ENCODE measurements at places on chromosomes 2 and 18.
A peak's percentile ranks its signal among the peaks of the same experiment; 100 is the strongest.

GRCh38 chr18:75797046-75797445 is 369.5 kb upstream of the SMIM21 start:
- no peak for DNase-seq

DNA sequence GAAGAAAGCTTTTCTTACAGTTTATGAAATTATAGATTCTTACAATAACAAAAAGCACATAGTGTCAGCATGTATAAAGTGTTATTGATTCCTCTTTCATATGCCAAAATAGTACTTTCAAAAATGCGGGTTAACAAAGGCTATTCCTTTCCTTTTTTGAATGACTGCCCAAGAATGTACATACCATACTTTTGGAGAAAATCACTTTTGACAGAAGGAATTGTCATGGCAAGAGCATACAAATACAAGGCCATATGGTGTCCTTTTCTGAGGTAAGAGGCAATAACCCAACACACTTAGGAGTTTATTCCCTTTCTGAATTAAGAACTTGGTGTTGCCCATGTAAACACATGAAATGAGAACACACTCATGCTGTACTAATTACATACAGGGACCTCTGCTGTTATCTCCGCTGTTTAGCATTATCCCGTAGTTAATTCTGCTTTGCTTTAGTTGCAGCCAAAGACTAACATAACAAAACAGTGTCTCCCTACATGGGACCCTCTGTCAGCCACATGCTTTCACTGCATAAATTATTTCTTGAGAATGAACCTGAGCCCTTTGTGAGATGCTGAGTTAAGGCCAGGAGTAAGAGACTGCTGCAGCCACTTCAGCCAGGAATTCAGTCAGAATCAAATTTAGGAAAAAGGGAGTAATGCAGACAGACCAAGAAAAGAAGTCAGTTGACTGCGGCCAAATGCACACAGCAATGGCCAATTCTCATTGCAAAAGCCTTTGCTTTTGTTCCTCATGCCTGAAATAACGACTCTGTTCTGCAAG is 67.0 kb downstream of the CDH2 start:
- DNase-seq = no peak

DNA sequence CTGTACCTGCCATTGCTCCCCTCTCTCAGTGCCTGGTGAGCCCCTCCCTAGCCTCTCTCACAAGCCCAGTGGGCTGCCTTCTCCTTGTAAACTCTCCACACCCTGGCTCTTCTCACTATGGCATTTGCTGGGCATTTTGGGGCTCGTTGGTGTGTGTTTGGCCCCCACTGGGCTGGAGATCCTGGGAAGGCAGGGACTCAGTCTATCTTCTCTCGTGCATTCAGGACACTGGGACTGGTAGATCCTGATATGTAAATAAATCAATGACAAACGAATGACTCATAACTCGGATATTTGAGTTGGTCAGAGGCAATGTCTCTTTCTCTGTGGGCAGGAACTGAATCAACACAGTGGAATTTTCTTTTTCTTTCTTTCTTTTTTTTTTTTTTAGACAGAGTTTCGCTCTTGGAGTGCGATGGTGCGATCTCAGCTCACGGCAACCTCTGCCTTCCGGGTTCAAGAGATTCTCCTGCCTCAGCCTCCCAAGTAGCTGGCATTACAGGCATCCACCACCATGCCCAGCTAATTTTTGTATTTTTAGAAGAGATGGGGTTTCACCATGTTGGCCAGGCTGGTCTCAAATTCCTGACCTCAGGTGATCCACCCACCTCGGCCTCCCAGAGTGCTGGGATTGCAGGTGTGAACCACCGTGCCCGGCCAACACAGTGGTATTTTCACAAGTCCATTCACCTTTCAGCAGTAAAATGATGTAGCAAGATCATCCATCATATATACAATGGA is 144.6 kb upstream of the SPRED2 start:
- DNase-seq = no peak

DNA sequence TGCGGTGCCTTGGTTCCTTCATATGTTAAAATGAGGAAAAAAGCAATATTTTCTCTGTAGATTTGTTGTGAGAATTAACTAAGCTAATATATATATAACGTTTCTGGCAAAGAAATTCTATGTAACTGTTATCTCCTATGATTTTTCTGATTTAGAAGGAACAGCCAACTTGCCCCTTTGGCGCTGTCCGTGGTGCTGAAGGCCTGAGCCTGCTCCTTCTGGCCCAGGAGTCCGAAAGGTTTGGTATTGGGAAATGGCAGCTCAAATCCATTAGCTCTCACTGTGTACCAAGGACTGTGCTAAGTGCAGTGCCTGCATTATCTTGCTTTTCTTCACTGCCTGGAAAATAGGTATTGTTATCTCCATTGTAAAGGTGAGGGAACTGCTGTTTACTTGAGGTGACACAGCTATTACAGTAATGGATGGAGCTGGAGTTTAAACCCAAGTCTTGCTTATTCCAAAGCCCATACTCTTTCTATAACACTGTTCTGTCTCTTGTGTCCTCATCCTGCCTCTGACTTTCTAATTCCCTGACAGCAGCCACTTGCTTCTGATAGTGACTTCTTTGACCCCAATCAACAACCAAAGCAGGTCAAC is 52.2 kb downstream of the C1QL2 start:
- DNase-seq = peak; percentile 32

DNA sequence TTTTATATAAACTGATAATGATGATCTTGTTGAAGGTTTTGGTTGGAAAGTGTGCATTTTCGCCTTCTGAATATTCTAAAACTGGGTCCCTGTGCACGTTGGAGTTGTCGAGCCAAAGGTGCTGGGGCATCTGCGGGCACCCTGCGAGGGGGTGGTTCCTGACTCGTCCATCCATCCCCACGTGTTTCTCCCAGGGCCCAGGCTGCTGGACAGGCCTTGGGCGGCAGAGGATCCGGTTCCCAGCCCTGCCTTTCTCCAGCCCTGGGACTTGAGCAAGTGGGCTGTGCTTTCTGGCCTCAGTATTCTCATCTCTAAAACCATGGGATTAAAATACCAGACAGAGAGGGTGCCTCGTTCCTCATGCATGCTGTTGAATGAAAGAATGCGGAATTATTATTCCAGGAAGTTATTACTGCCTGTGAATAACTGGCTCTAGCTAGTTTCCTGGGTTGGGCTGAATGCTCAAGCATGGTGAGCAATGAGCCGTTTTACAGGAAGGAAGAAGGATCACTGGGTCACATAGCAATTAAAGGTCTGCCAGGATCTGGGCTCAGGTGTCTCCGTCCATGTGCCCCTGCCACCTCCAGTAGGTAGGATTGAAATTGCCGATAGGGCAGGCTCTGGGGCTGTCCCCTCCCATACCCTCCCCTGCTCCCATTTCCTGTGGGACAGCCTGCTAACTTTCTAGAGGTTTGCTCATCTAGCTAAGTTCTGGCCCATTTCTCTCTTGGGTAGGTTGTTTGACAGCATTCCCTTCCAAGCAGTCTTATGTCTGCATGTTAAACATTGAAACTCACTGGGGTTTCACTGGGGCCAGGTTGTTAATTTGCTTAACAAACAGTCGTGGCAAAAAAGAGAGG is 77.2 kb upstream of the HS6ST1 start:
- no peak for DNase-seq

DNA sequence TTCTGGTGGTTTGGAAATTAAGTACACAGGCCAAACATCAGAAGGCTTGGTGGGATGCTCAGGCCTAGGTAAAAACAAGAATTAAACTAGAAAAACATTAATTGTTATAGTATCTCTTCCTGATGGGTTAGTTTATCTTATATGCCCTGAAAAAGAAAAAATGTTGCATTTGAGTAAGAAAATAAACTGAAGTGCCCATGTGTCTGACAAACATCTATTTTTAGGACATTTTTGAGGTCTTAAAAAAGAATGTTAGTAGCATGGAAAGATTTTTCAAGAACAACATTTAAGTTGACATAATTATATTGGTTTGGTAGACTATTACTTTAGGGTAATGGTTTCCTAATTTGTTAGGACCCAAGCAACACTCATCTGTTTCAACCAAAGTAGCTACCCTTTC is 140.1 kb upstream of the RND3 start:
- no peak for DNase-seq

GRCh38 chr2:228224410-228224809 is 42.9 kb upstream of the SPHKAP start:
- no peak for DNase-seq

GRCh38 chr2:111896024-111896423 is 2.4 kb upstream of the MERTK start:
- peak; percentile 26 for DNase-seq

DNA sequence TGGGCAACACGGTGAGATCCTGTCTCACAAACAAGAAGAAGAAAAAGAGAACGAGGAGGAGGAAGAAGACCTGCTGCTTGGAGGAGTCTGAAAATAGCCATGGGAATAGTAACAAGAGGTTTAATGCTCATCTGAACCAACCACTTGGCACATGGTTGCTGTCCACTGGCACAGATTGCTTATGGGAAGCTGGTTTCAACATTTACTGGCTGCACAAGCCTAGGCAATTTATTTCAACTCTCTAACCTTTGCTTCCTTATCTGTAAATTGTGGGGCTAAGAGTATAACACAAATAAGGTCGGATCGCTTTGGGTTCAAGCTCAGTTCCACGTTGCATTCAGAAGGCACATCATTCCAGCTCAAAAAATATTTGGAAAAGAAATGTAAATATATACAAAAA is 14.2 kb upstream of the RHOB start:
- DNase-seq = no peak
